ENCODE measurements at places on chromosomes 2 and 18.

GRCh38 chr2:169422120-169422519 lies 57.2 kb upstream of the BBS5 start:
- DNase-seq = no peak

GRCh38 chr2:23782646-23783045 lies 144.3 kb downstream of the ATAD2B start:
- no peak for DNase-seq

GRCh38 chr18:78818495-78818894 lies 161.1 kb upstream of the SALL3 start:
- DNase-seq = no peak

DNA sequence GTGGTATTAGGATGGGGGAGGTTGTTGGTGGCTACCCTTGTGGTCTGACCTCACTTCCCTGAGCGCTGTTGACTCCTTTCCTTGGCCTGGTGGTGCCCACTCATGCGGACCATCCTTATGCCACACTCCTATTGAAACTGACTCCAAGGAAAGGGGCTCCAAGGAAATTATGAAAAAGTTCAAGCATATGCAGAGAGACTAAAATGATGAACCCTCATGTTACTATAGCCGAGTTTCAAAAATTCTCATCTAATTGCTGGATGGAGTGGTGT lies 96.2 kb upstream of the STPG4 start:
- DNase-seq = no peak

GRCh38 chr2:6977786-6978185 lies 60.6 kb downstream of the RNF144A start:
- DNase-seq = no peak

- no peak for DNase-seq
These were observed 18.3 kb upstream of the CHCHD5 start for GRCh38 chr2:112566104-112566503.

- DNase-seq = no peak
These were observed 62.3 kb downstream of the SOWAHC start for GRCh38 chr2:109676346-109676902.

DNA sequence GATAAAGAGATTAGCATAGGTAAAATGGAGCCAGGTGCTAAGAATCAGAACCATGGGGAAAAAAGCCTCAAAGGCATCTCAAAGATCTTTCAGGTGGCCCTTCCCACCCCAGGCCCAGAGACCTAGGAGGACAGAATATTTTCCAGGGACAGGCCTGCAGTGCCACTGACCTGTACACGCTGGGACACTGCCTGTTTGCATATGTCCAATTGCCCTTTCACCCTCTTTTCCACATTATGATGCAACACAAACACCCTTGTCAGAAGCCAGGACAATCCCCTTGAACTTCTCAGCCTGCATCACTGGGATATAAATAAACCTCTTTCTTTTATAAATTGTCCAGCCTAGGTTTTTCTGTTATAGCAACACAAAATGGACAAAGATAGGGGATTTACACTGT lies 419.1 kb downstream of the TRIB2 start:
- DNase-seq = no peak

DNA sequence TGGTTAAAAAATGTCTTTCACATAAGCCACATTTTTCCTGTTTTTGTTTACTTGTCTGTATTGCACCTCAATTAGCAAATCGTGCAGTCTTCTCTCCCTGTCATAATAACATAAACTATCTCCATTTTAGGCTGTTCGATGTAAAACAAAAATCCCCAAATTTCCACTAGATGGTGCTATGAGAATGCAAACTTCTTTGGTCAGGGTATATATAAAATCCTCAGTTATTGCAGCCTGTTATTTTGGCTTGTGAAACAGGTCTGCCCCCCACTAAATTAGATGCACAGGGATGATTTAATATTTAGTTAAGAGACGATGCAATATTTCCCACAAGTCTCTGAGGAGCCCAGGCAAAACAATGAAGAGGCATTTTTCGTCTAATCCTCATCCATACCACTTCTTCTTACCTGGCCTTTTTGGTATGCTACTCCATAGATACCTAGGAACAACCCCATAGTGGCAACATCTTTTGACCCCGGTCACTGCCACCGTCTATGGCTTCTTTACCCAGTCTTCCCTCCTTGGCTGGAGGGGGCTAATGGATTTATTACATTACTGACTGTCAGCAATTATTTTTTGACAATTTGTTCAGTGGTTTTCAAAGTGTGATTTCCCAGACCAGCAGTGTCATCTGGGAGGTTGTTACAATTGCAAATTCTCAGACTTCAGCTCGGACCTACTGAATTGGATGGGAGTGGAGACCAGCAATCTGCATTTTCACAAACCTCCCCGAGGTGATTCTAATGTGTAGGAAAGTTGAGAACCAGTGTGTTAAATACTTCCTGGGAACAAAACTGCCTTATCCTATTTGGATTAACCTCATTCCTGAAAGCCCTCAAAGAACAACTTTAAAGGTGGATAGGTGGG lies 117.4 kb upstream of the CWC22 start:
- peak; percentile 37 for DNase-seq
